NCI-H69 (cell line): ENCODE measurements at places on chromosomes 7 and 10.
A peak's percentile ranks its signal among the peaks of the same experiment; 100 is the strongest.

DNA sequence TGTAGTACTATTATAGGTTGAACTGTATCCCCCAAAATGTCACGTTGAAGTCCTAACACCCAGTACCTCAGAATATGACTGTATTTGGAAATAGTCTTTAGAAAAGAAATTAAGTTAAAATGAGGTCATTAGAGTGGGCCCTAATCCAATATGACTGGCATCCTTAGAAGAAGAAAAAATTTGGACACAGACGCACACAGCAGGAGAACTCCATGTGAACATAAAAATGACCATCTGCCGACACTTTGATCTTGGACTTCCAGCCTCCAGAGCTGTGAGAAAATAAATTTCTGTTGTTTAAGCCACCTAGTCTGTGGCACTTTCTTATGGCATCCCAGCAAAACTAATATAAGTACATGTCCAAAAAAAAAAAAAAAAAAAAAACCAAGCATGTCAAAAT is 225.8 kb downstream of the PARD3 start:
- DNase-seq, result peak; percentile 7

DNA sequence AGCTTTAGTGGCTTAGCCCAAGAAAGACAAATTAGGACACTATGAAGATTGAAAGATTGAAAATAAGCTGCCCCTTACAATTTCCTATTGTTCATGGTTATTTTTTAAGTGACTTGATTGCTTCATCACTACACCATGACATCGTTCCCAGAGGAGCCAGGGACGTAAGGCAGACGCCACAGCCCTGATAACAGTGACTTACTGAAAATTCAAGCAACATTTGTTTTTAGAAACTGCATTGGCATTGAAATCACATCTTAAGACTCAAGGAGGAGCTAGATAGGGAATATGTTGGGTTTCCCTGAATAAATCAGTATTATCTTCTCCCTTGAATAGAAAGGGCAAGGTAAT is 38.7 kb upstream of the ANK3 start:
- no peak for DNase-seq

DNA sequence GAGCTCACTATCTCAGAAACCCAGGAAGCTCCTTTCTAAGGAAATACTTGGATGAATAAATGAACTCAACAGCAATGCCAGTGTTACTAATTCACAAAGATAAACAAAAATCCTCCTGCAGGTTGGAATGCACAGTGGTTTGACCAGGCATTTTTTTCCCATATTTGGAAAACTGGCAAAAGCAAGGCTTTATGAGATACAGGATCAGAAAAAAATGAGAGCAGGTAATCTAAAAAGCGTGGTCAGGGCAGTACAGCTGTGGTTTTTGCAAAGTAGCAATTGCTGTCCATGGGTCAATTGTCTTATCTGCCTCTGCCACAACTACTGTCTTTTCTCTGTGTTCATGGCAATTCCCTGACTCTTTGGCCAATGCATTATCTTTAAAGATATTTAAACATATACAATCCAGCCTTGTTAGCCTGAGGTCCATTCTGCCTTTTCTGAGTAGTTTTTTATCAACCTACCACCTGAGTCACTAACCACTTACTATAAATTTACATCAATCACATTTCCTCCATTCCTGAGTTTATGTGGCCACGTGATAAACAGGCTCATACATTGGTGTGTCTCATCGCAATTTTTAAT is 564.5 kb upstream of the IGFBP3 start:
- DNase-seq, result no peak

- peak; percentile 32 for DNase-seq
These were observed 20.7 kb downstream of the LRRC4 start for GRCh38 chr7:128010391-128011127.

GRCh38 chr7:41292487-41292886 is 410.4 kb downstream of the INHBA start:
- peak; percentile 74 for DNase-seq

DNA sequence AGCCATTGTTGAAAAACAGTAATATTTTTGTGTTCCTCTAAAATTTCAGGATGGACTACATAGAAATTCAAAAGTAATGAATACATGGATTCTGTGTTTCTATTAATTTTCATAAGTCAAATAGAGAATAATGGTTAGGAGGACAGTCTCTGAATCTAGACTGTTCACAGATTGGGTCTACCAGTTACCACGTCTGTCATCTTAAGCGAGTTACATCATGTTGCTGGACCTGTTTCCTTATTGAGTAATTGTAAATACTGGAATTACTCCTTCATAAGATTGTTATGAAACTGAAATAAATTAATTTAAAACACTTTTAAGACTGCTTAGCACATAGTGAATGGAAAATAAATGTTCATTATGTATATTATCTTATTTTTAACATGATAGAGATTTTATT is 172.3 kb downstream of the KCND2 start:
- DNase-seq, result no peak

DNA sequence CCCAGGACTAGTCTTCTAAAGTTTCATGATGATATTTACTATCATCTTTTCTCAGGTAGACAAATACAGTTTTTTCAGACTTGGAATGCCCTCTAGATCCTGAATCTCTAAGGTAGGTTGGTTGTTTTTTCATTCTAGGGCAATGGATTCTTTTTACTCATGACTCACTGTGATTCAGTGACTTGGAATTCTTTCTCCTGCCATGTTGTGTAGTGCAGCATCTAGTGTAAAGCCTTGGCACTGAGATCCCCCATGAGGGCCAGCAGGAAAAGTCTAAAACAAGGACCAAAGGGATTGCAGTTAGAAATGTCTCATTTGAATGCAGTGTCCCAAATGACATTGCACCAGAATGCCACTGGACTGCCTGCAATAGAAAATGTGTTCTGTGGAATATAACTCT is 430.4 kb downstream of the NEBL start:
- DNase-seq, result no peak

DNA sequence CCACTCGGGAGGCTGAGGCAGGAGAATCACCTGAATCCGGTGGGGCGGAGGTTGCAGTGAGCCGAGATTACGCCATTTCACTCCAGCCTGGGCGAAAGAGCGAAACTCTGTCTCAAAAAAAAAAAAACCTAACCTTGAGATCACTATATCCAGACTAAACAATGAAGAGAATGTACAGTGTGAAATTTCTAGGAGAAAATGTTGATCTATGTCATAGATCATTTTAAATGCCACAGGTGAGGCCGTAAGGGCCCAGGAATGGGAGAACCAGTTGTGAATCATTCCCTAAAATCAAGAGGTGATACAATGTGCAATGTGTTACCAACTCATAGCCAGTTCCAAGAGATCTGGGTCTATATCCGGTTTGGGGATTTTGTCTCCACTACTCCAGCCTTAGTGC is 158.0 kb downstream of the CACNB2 start:
- DNase-seq, result no peak

DNA sequence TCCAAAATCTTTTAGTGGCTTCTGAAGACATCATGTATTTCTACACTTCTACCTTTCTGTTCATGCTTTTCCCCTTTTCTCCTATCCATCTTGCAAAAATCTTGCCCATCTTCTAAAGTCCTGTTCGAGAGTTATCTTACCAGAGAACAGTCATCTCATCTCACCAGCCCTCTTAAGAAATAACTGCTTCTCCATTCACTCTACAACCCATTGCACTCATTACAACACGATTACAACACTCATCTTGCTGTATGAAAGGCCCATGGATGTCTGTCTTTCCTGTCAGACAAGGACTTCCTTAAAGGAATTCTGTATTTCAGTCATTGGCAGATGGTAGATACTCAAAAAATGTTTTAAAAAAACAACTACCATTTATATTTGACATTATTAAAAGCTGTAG is 30.8 kb downstream of the ZNF438 start:
- no peak for DNase-seq

DNA sequence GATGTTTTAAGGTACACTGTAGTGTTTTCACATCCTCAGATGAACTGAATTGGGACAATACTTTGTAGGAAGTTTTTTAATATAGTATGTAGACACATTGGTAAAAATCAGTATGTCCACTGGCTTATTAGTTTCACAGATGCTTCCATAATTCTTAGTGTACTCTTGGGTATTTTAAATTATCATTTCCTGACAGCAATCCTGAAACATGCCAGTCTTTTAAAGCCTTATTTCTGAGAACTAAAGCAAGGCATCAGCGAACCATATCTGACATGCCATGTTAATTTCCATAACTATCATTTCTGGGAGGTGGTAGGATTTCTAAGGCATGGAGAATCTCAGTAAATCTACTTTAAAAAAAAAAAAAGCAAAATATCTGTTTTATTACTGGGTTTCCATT is 266.4 kb downstream of the ADK start:
- DNase-seq, result peak; percentile 24

DNA sequence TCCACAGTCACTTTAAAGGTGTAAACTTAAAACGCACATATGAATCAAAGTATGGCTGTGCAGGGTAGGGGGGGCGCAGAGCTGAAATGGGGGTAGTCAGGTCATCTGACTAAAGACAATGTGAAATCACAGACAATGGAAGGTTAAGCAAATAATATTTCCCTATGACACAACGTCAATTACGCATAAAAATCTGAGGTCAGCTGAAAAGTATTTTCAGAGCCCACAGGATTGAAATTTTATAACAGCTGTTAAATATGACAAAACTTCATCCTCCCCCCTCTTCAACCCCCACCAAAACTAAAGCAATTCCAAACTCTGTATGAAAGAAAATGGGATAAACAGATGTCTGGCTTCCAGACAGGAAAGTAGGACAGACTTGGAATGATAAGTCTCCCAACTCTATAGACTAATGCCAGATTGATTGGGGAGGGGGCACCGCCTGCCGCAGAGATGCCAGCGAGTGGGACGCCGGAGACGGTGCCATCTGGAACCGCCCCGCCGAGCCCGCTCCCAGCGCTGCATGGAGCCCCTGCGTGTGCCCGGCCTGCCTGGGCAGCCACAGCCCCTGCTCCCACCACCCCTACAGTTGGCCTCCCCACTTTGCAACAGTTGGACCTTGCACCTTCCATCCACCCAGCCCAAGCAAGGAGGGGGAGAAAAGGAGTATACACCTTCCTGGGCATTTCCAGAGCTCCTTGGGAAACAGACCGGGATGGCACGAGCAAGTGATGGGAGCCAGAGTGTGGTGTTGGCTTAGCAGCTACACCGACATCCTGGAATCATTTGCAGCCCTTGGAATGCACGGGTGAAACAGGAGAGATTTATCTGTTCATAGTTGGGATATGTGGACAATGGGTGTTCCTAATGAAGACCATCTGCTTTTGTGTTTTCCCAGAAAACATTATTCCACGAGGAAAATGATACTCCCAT is 10.7 kb downstream of the EBF3 start:
- no peak for DNase-seq

GRCh38 chr7:84855758-84856157 is 331.1 kb downstream of the SEMA3D start:
- no peak for DNase-seq

DNA sequence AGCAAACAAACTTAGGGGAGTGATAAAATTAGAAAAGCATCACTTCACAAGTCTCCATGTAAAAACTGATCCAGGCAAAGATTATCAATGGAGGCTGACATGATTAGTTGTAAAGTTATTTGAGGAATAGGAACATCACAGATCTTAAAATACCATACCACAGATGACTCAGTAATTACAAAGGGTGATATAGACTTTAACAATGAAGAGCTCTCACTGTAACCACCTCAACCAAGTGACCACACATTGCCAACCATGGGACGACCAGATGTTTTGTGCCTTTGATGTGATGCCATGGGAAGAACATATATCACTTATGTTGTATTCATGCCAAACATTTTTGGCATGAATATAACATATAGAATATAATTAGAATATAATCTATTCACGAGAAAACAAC is 11.7 kb downstream of the AASS start:
- DNase-seq, result no peak

- DNase-seq, result peak; percentile 30
These were observed 18.8 kb upstream of the TLL2 start for GRCh38 chr10:96532523-96532922.

- no peak for DNase-seq
These were observed 52.0 kb upstream of the KCTD7 start for GRCh38 chr7:66576646-66577045.

GRCh38 chr7:36949711-36950600 is 225.7 kb upstream of the AOAH start:
- DNase-seq, result peak; percentile 99

DNA sequence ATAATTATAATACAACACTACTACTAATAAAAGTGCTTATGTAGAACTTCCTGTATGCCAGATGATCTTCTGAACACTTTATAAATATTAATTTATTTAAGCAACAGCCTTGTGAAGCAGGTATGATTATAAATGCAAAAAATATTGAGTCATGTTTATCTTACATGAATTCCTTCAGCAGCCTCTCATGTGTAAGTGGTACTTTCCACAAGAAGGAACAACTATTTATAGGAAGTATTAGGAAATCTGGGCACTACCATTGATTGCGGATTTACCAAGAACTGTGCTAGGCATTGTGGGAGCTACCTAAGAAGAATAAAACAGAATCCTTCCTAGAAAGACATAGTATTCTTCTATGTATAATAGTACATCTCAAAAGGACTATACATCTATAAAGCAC is 10.7 kb upstream of the STEAP4 start:
- no peak for DNase-seq

DNA sequence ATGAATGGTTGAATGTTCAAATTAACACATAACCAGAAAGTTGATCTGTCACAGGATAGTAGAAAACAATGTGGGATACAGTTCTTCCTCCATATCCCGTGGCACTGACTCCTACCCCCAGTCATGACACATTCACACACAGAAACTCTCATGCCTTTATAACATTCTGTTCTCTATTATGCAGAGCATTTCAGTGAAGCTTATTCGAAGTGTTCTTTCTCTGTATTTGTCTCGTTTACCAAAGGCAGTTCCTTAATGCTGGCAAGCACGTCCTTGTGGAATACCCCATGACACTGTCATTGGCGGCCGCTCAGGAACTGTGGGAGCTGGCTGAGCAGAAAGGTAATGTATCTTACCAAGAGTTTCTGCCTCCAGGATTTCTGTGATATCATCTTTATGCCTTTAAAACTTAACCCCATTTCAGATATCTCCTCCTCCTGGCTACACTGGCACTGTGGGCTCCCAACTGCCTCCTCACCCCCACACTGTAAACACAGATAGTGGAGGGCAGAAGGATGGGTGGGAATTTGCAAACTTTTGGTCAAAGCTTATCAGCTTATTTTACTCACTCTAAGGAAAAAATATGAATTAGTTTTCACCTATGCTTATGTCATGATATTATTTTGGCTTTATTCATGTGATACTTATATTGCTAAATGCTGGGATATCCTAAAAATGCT is 34.1 kb downstream of the BLVRA start:
- no peak for DNase-seq
